NCI-H1694 (cell line): ENCODE measurements at places on chromosomes 2 and 18.

- no peak for DNase-seq
Observed at GRCh38 chr2:169741-170140, 94.1 kb downstream of the SH3YL1 start.

GRCh38 chr18:31970617-31971016 is 27.7 kb upstream of the TRAPPC8 start:
- DNase-seq: no peak

DNA sequence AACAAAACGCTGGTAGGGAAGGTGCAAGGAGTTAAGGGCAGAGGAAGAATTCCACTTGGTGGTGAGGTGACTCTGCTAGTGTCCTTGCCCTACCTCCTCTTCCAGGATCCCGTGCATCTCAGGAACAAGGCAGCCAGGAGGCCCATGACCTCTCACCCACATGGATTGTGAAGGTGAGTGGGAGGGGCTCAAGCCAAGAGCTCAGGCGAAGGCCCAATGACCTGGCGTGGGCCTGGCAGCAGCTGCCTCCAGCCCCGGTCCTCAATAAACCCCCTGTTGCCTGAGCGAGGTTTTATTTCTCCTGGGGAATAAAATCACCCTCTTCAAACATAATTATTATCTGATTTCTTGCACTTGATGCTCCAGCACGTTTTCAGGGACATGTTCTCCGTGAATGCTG is 28.2 kb downstream of the LAMA1 start:
- no peak for DNase-seq

GRCh38 chr2:60429681-60430080 is 123.8 kb downstream of the BCL11A start:
- DNase-seq: no peak

DNA sequence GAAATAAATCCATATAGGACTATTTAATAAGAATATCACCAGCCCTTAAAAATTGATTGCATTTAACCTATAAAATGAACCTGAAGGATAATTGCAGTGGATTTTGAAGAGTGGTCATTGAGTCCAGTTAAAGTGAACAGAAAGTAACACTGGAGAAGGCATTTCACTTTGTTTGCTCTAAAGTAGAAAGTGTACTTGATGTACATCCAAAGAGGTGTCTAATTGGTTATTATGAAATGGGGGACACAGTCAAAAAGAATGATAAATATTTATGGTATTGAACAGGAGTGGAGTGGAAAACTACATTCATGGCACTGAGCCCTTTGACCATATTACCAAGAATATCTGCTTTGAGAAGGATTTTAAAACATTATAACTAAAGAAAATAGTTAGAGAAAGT is 28.2 kb upstream of the MAP2 start:
- DNase-seq: no peak

DNA sequence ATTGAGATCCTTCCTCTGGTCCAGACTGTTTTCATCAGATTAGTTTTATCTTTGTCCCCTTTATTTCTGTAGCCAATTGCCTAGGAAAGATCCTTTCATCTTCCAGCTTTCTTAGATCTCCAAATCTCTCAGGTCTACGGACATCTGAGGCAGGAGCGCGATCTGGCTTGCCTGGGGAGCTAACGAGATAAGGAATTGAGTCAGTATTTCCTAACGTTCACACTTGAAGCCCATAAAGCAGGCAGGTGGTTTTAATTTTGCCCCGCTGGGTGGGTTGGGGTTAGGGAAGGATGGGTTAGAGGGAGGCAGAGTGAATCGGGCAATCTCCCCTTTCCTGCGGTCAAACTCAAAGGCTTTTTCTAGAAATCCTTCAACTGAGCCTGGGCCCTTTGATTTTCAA is 727 bp upstream of the TTLL4 start:
- no peak for DNase-seq

DNA sequence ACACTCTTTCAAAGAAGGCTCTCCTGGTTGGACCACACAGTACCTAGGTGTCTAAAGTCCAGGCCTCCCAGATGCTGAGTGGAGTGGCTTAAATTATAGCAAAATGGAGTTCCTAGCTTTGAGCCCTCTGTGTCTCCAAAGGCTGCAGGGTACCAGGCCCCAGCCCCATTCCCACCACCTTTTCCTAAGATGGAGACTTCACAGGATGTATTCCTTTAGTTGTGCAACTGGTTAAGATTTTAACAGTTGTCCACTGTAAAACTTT is 4.9 kb downstream of the SMAD7 start:
- no peak for DNase-seq

GRCh38 chr2:233901367-233901766 is 15.8 kb upstream of the TRPM8 start:
- no peak for DNase-seq
